ENCODE measurements at places on chromosomes 7 and 10. TPM values are rescaled to one million over a fixed set of nuclear protein-coding genes. Genes with fewer than 3 reads are reported as not detected.

SFMBT2 gene
- total RNA-seq, result 7.7 TPM

GRCh38 chr10:128927497-128928161, 539.4 kb upstream of the MGMT start:
- DNase-seq, result no peak

DNA sequence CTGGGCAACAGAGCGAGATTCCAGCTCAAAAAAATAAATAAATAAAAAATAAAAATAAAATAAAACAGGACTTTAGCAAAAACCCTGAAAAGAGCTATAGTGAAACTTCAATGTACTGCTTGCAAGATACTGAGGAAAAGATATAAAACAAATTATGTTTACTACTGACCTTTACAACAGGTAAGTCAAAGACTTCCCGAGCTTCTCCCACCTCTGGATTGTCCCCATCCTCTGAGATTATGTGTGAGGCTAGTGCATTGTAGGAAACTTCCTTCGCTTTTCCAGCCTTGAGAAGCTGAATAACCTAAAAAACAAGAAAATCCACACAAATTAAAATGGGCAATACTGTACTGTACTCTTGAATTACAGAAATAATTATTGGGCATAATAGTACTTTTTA, 4.4 kb downstream of the PAXIP1 start:
- no peak for DNase-seq

CFAP46 gene
- total RNA-seq, result 0.29 TPM

OR2A25 gene
- total RNA-seq, result not detected

GRCh38 chr7:32034052-32034451, 36.2 kb downstream of the PDE1C start:
- no peak for DNase-seq

PNLIPRP3 gene
- total RNA-seq, result not detected

EN2 gene
- not detected for total RNA-seq
